Thyroid gland (tissue), 4 donors: ENCODE measurements at places on chromosomes 16 and 17. TPM values are rescaled to one million over a fixed set of nuclear protein-coding genes. Genes with fewer than 3 reads are reported as not detected.
A peak's percentile ranks its signal among the peaks of the same experiment; 100 is the strongest.

DNA sequence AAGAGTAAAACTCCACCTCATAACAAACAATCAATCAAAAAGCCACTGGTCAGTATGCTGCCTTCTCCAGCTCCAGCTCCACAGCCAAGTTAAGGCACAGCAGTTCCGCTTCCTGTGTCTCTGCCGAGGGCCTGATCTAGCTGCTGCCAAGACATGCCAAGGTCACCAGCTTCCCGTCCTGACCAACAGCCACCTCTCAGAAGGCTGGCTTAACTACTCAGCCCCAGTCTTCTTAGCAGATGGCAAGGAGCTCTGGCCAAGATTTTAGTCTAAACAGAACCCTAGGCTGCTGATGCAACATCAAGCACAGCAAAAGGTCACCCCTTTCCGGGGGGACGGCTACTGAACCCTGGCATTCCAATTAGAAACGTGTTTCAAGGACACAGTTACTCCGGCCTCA lies 17.7 kb upstream of the MNT start:
- DNase-seq, result peak; percentile 64

GRCh38 chr16:29687755-29688154 lies 8.8 kb downstream of the QPRT start:
- DNase-seq, result no peak

- DNase-seq, result no peak
Measured at GRCh38 chr16:72837846-72838585, 209.9 kb downstream of the ZFHX3 start.

- DNase-seq, result no peak
Measured at GRCh38 chr16:88363239-88363891, 19.4 kb upstream of the ZNF469 start.

DNA sequence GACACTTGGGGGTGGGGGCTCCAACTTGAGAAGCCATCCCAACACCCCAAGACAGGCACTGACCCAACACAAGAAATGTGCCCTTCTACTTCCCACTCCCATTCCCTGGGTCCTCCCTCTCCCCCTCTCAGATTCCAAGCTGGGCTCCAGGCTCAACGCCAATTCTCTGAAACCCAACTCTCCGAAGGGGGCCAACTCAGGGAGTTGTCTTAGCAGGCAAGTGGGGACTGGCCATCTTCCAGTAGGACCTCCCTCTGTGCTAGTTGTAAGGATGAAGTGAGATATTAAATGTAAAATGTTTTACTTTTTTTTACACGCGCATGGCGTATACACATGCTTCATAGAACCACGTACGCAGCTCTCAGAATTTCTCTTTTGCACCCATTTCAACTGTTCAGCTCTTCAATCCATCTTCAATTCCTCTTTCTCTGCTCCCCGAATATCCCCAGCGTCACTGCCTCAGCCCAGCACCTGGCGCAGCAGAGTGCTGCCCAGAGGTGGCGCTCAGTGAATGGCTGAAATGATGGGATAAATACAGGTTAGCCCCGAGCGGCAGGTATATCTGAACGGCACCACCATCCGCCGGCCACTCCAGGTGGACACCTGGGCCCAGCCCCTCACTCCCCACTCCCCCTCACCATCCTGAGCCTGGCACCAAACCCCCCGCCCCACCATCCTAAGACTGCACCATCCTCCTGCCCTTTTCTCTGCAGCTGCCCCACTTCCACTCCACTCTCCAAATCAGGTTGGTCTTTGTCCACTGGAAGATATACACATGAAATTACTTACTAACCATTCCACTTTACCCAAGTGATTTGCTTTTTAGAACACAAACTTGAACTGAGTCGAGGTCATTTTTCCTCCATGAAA lies 43.9 kb upstream of the TNRC6C start:
- peak; percentile 40 for DNase-seq

- no peak for DNase-seq
Measured at GRCh38 chr16:29030086-29030840, 45.4 kb downstream of the LAT start.

Gene TLK2
- 56.6 TPM for total RNA-seq

- no peak for DNase-seq
Measured at GRCh38 chr17:19705771-19706770, 10.3 kb downstream of the SLC47A2 start.

Gene TBC1D3K
- total RNA-seq, result not detected

DNA sequence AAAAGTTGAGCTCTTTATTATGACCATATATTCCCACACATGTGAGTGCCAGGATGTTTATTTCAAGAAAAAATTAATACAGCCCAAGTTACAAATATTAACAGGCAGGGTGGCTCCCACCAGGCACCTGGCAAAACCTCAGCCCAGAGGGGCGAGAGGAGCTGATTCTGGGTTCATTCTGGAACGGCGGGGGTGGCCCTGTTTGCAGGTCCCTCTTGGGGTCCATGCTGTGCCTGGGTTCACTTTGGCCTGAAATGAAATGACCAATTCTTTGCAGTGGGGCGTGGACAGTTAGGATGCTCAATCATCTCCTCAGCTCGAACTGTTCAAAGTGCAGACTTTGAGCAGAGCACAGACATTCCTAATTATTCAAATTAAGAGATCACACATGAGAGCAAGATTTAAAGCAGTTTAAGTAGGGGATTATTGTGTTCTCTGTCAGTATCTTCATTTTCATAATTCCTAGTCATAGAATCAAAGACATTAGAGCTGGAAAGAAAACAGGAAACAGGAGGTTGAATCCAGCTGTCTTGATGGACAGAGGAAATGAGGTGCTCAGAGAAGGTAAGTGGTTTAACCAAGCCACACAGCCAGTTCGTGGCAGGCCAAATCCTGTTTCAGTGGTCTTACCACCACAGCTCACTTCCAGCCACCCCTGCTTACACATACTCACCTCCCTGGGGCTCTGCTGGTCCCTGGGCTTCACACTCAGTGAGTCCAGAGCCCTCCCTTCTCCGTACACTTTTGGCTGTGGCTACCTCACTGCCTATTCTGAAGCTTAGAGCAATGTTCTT lies 363.9 kb upstream of the TNRC6C start:
- no peak for DNase-seq

Gene CHST5
- total RNA-seq, result 0.50 TPM

GRCh38 chr17:16439303-16439791 lies 24.0 kb downstream of the TRPV2 start:
- DNase-seq, result peak; percentile 50

Gene COIL
- 13.2 TPM for total RNA-seq

GRCh38 chr17:50806141-50806643 lies 29.2 kb upstream of the WFIKKN2 start:
- no peak for DNase-seq

- no peak for DNase-seq
Measured at GRCh38 chr17:10109146-10109545, 89.3 kb downstream of the GAS7 start.

- DNase-seq, result peak; percentile 62
Measured at GRCh38 chr16:85536073-85536410, 77.1 kb upstream of the GSE1 start.

- peak; percentile 3 for DNase-seq
Measured at GRCh38 chr17:72053449-72053848, 67.4 kb upstream of the SOX9 start.

Gene SOCS3
- total RNA-seq, result 11.9 TPM
